Skeletal muscle cell (primary cell): ENCODE measurements at places on chromosomes 16 and 17.

GRCh38 chr16:75415169-75415905 lies 18.0 kb downstream of the CFDP1 start:
- no peak for DNase-seq

GRCh38 chr16:85948138-85948509 lies 49.2 kb downstream of the IRF8 start:
- no peak for DNase-seq

DNA sequence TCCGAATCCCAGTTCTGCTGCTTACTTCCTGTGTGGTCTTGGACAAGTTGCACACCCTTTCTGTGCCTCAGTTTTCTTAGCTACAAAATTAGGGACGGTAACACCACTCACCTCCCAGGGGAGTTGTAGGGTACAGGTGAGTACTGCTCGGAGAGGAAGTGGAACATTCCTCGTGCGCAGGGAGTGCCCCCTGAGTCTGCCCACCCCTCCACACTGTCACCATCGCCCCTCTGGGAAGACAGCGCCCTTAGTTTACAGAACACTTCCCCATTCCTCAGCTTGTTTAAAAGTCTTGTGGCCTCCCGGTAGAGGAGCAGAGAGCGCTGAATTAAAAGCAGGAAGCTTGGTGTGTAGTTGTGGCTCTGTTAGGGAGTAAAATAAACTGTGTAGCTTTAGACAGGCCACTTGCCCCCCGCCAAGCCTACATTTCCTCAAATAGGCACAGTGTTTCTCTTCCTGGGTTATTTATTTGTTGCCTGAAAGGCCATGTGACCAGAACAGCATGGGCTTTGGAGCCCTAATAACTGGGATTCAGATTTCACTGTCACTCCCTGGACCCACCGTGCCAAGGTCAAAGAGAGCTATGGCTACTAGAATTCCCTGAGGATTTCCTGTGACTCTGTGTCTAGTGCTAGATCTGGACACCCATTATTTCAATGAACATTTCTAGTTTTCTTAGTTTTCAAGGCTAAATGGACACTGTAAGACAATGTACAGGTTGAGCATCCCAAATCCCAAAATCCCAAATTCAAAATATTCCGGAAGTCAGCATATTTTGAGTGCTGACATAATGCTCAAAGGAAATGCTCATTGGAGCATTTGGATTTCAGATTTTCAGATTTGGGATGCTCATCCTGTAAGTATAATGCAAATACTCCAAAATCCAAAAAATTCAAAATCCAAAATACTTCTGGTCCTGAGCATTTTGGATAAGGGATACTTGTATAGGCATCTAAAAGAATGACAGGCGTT lies 372.5 kb downstream of the SNX29 start:
- no peak for DNase-seq

DNA sequence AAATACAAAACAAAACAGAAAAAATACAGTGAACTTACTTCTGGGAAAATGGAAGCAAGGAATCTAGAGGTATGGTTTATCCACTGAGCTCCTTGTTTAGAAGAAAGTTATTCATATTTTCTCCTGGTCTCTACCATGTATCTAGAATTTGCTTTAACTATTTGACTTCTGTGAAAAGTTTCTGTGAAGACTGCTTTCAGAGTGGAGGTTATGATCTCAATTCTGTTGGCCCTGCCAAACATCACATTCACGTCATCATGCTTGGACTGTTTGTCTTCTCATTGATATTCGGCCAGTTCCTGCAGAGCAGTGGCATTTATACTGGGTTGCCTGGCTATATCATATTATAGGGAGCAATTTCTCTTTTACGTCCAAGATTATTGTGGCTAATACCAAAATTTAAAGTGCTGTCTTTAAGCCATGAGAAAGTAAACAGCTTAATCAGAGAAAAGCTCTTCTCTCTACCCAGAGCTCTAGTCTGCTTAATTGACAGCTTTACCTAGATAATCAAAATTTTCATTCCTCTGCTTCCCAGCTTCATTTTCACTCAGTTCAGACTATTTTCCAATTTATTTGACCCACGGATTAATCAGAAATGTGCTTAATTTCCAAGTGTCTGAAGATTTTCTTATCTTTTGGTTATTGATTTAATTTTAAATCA lies at the start of gene ABCA8:
TSS of gene ABCA8 (minus strand) at position 212 of the 661 bp plus-strand sequence. CDS start 13,358 bp downstream, outside the sequence.
- DNase-seq: no peak

- no peak for DNase-seq
Measured at GRCh38 chr17:41343029-41343428, 7.6 kb downstream of the KRT33A start.

DNA sequence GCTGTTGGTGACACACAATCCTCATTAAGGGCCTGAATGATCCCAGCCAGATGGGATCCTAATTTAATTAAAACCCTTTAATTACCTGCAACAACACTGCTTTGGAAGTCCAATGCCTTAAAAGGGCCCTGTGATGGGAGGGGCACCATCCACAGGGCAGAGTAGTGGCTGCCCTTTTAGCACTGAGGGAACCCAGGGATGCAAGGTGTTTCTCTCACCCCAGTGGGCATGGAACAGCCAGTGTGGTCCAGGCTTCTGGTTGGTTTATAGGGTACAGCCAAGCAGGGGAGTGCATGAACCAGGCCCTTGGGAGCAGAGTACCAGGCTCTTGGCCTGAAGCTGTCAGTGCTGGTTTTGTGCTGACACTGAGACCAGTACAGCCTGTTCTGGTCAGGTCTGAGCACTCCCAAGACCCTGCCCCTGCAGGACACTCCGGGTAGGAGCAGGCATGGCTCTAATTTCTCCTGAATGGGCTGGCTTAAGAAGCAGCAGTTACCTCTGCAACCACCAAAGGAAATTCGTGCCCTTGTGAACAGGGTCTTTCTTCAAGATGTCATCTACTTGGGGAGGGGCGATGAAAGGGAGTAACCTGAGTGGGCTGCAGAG lies 9.9 kb downstream of the NXPH3 start:
- no peak for DNase-seq
